NCI-H187 treated with DMSO at 0.1 percent for 48 hours (cell line): ENCODE measurements at places on chromosomes 7 and 10.
A peak's percentile ranks its signal among the peaks of the same experiment; 100 is the strongest.

DNA sequence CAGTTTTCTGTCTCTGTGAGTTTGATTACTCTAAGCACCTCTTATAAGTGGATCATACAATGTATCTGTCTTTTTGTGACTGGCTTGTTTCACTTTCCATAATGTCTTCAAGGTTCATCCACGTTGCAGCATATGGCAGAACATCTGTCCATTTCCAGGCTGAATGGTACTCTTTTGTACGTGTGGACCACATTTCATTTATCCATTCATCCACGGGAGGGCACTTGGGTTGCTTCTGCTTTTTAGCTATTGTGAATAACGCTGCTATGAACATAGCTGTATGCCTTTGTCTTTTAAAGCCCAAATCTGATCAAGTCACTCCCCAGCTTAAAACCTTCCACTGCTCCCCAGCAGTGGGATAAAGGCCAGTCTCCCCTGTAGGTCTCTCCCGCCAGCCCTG, 31.5 kb downstream of the EGFR start:
- DNase-seq: no peak

- DNase-seq: no peak
Measured at GRCh38 chr10:23512355-23513058, 73.6 kb downstream of the OTUD1 start.

- DNase-seq: no peak
Measured at GRCh38 chr7:77216181-77216845, 16.7 kb upstream of the FGL2 start.

GRCh38 chr7:1693419-1693990, 23.4 kb downstream of the ELFN1 start:
- no peak for DNase-seq

DNA sequence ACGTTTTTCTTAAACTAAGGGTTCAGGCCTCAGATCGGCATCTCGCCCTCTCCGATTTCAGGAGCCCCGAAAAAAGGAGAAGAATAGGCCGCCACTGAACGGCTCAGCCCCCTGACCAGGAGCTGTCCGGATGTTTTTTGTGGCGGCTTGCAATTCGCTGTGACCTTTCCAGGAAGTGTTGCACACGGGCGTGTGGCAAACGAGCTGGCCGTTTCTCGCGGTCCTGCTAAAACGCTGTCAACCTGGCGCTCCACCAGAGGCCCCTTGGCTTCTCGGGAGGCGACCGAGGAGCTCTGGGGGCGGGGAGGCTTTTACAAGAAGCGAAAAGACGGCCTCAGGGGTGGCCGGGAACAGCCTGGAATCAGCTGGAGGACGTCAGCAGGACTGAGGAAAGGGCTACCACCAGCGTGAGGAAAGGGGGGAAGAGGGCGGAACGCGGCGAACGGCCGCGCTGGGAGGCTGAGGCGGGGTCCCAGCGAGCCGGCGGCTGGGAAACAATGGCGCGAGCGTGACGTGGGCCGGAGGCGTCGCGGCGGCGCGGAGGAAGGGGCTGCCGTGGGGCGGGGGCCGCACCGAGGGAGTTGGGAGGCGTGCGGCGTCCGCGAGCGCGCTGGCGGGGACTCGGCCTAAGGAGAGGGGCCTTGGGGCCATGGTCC, 493 bp downstream of the NT5C2 start:
- DNase-seq: no peak

DNA sequence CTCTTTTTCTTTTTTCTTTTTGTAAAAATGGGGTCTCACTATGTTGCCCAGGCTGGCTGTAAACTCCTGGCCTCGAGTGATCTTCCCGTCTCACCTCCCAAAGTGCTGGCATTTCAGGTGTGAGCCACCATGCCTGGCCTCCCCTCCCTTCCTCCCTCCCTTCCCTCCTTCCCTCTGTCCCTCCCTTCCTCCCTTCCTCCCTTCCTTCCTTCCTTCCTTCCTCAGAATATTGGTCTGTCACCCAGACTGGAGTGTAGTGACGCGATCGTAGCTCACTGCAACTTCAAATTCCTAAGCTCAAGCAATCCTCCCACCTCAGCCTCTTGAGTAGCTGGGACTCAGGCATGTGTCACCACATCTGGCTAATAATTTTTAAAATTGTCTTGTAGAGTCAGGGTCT, 8.4 kb downstream of the AGAP3 start:
- no peak for DNase-seq

DNA sequence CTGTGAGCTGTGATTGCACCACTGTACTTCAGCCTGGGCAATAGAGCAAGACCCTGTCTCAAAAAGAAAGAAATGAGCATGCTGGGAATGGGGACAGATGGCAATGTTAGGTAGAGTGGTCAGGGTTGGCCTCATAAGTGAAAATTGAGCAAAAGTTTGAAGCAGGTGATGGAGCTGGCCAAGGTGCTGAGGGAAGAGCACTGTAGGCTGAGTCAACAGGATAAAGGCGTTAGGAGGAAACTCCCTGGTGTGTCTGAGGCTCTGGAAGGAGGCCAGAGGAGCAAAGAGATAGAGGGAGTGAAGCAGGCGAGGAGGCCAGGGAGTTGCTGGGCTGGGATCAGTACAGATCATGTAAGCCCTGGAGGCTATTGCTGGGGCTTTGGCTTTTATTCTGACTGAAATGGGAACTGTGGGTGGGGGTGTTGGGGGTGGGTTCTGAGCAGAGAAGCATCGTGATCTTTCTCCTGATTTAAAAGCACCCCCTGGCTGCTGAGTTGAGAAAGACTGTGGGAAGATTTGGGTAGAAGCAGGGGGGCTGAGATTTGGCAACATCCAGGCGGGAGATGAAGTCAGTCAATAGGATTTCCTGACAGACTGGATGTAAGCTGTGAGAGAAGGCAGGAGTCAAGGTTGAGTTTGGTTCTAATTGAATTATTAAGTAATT, 52.5 kb upstream of the VKORC1L1 start:
- no peak for DNase-seq

DNA sequence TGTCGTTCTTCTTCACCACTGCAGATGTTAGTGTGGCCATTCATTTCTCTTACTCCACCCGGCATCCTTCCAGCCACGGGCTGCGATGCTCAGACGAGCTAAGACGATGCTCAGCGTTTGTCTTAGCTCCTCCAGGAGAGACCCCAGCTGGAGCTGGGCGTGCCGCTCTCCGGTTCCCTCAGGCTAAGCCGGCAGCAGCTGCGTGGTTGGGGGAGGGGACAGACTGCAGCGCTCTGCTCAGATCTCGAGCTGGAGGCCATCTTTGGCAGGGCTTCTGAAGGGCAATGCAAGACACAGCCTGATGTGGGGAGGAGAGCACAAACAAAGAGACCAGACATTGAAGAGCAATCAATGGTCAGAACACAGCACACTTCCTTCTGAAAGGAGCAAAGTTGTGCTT, 4.8 kb downstream of the INA start:
- DNase-seq: peak; percentile 30

DNA sequence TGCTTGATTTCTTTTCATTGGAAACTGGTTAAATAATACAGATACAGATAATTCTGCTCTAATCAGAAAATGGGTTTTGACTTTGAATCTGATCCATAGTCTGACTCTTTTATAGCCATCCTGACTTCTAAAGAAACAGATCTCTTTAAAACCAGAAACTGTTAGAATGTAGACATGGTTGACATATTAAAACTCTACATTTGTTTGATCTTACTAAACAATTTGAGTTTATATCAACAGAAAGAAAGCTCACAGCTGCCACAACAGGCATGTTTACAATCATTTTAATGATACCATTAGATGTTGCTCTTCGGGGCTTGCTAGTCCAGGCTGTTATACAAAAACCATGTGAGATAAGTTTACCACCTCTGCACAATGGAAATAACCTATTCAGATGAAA, 193.0 kb upstream of the SEMA3A start:
- no peak for DNase-seq

DNA sequence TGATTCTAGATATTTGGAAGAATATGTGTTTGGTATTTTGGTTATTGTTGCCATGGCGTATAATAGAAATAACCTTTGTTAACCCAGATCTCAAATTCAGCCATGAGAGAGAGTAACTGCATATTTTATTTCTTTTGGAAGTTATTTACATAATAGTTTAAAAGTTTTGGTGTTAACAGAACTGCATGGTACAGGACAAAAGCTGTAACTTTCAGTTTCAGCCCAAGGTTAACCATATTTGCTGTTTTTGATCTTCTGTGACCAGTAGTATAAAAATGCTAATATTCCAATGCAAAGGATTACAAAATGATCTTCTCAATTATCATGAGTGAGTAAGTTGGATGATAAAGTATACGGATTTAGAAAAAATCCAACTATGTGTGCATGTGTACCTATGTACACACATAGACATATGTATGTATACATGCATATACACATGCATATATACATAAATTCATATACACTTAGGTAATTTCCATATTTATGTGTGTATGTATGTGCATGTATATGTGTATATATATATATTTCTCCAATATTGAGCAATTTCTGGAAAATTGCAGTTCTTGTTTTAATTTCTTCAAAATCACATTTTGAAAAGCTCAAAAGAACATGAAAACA, 38.0 kb upstream of the PIP4K2A start:
- DNase-seq: no peak

- no peak for DNase-seq
Measured at GRCh38 chr10:16425449-16425848, 11.4 kb upstream of the PTER start.

GRCh38 chr7:221978-222715, 29.8 kb downstream of the FAM20C start:
- no peak for DNase-seq

GRCh38 chr7:81383846-81384245, 386.0 kb downstream of the HGF start:
- DNase-seq: no peak

DNA sequence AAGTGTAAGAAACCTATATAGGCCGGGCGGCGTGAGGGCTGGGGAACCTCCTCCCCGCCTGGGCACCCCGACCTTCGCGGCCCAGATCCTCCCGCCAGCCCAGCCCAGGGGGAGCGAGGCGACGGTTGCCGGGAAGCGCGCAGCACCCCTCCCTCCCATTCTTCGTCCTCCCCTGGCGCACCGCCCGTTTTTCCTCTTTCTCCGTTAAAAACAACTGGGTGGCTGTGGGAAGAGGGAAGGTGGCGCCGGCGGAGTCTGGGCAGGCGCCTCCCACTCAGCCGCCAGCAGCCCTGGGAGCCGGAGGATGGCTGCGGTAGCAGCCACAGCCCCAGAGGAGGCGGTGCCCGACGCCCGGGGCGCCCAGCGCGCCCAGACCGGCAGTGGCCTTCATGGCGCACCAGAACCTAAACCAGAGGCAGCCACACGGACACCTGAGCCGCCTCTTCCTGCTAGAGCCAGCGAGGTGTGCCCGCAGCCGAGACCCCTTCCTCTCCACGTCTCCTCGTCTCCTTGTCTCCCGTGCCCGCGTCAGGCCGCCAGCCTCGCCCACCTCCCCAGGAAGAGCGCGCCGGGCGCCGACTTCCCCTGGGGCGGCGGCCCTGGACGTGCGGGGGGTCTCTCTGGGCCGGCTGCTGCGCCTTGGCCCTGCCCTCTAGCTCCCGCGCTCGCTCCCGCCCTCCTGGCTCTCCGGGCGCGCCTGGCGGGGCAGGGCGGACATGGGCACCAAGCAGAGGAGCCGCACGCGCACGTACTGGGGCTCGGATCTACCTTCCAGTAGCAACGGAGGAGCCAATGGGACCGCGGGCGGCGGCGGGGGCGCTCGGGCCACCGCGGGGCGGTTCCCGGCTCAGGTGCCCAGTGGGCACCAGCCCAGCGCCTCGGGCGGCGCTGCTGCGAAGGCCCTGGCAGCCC, 32.8 kb upstream of the SFTPD start:
- DNase-seq: no peak

- no peak for DNase-seq
Measured at GRCh38 chr7:7819442-7820247, 101.2 kb upstream of the RPA3 start.

DNA sequence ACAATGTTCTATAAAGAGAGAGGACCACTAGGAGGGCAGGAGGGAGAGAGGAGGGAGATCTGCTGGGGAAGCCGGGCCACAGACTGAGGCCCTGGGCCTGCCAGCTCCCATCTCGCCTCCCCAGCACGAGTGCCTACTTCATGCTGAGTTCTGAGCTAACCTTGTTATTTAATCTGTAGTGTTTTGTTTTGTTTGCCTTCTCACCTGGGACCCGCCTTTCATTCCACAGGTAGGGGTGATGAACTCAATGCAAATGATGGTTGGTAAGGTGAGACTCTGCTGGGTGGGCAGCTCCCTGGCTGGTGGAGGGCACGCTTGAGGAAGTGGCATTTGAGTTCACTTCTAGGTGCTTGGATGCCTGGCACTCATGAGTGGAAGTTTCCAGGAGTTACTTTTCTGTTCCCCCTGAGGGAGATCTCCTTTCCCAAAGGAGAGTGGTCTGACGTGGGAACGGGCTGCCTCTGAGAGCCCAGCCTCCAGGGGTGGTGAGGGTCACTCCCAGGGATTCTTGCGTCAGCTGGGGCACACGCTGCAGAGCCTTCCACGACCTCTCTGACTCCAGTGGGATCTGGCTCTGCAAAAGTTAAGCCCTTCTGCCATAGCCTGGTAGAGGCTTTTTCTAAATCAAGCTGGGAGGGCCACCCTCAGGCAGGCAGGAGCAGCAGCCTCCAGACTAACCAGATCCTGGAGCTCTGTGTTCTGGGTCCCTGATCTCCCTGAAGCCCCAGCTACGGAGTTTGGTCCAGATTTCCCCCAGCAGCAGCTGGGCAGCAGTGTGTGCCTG, 22.4 kb downstream of the UBTD1 start:
- DNase-seq: no peak

- no peak for DNase-seq
Measured at GRCh38 chr7:43242628-43243255, 130.3 kb downstream of the HECW1 start.

DNA sequence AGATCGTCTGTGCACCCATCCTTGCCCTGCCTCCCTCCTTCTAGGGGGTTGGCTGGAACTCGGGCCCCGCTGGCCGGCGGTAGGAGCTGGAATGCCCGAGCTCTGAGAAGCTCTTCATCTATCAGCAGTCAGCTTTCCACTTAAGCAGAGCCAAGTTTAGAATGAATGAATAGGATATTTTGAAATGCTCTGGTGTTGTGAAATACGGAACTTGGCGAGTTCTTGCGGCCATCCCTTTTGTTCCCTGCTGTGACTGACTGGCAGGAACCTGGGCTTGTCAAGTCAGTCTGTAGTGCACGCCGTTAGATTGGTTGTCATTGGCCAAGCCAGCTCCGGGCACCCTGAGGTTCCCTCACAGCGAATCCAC, 33.3 kb downstream of the FOXK1 start:
- no peak for DNase-seq

GRCh38 chr10:88233870-88234269, 349.2 kb downstream of the RNLS start:
- DNase-seq: no peak

- no peak for DNase-seq
Measured at GRCh38 chr7:80639011-80639410, 569 bp downstream of the CD36 start.

DNA sequence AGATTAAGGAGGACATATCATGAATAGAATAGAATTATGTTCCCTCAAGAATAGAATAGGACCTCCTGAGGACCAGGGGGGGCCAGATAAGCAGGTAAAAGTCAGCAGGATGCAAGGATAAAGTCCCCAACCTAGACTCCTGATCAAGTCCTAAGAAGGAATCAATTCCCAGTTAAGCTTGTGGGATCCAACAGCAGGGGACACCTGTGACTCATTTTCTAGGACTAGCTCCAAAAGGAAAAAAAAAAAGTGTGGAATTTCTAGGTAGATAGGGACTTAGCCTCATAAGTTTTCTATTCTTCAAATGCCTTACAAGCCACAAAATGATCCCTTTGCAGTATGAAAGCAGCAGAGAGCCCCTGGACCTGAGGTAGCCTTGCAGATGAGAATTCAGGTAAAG, 336.2 kb downstream of the WDR11 start:
- DNase-seq: no peak
